Memory B cell (primary cell): ENCODE measurements at places on chromosomes 16 and 17.

DNA sequence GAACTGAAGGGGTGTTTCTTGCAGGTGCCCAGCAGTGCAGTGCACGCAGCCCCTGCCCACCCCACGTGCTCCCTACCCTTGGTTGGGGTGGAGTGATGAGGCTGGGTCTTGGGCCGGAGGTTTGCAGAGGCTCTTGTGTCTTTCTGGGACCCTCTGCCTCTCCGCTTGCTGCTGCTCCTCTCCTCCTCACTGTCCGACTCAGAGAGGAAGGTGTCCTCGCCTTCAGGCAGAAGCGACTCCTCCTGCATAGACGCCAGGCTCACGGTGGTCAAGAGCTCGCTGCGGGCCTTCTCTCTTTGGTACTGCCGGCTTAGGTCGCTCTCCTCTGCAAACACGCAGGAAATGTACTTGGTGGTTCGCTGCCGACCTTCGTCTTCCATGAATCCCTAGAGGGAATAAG is 42.9 kb downstream of the GTF3C1 start:
- H3K4me3 ChIP-seq: no peak overlapping the region
- H3K36me3 ChIP-seq: peaks cover 61% of the 10 kb centered on the region
- H3K27ac ChIP-seq: no peak overlapping the region
- DNase-seq: no peak
- H3K27me3 ChIP-seq: no peaks in the 10 kb centered on the region
- H3K4me1 ChIP-seq: no peaks in the 10 kb centered on the region

DNA sequence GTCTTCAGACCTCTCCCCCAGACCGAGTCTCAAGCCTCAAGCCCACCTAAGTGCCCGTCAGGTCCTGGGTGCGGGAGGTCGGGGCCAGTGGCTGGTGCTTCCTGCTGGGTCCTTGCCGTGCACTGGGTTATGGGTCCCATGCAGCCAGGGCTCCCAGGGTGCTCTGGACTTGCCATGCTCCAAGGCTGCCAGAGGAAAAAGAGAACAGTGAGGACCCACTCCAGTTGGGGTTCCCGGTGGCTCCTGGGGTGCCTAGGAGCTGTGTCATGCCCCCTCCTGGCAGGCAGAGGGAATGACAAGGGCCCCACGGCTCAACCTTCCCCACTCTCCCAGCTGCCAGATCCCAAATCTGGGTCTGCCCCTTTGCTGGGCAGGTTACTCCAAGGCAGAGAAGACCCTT is 3.8 kb downstream of the SNX20 start:
- peaks cover 29% of the 10 kb centered on the region for H3K4me1 ChIP-seq
- no peak overlapping the region for H3K4me3 ChIP-seq
- H3K27ac ChIP-seq: peak overlapping the region; percentile 88
- DNase-seq: no peak
- H3K36me3 ChIP-seq: peaks cover 52% of the 10 kb centered on the region

- no peak for DNase-seq
- no peak overlapping the region for H3K4me3 ChIP-seq
Observed at GRCh38 chr16:80518436-80518835, 22.4 kb upstream of the DYNLRB2 start.

- H3K36me3 ChIP-seq: no peaks in the 10 kb centered on the region
- DNase-seq: no peak
- peaks cover 3% of the 10 kb centered on the region for H3K27me3 ChIP-seq
- no peaks in the 10 kb centered on the region for H3K4me1 ChIP-seq
- H3K4me3 ChIP-seq: no peak overlapping the region
Observed at GRCh38 chr17:56440419-56440818, 153.1 kb upstream of the NOG start.

- no peaks in the 10 kb centered on the region for H3K27me3 ChIP-seq
- H3K27ac ChIP-seq: peak overlapping the region; percentile 69
- H3K36me3 ChIP-seq: no peaks in the 10 kb centered on the region
- H3K4me1 ChIP-seq: peaks cover 25% of the 10 kb centered on the region
Observed at GRCh38 chr17:1644493-1645206, 882 bp downstream of the SCARF1 start.

DNA sequence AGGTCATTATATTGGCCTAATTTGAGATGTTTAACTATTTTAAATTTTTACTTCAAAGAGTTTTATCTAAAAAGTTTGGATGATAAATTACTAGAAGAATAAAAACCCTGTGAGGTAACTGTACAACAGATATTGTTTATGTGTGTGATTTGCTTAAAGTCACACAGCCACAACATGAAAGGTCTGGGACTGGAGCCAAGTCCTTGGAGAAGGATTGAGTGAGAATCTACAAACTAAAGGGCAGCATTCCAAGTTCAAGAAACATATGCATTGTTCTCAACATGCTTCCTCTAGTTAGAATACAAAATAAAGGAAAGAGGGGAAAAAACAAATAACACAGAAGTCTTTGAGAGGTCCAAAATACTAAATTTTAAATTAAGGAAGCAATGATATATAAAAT is 131.5 kb upstream of the MON1B start:
- no peak overlapping the region for H3K4me3 ChIP-seq
- no peak overlapping the region for H3K27ac ChIP-seq
- peaks cover 1% of the 10 kb centered on the region for H3K27me3 ChIP-seq
- H3K36me3 ChIP-seq: no peaks in the 10 kb centered on the region
- DNase-seq: no peak
- peaks cover 14% of the 10 kb centered on the region for H3K4me1 ChIP-seq

- H3K4me3 ChIP-seq: no peak overlapping the region
- H3K36me3 ChIP-seq: peaks cover 11% of the 10 kb centered on the region
- H3K27me3 ChIP-seq: no peaks in the 10 kb centered on the region
- no peaks in the 10 kb centered on the region for H3K4me1 ChIP-seq
- DNase-seq: no peak
- H3K27ac ChIP-seq: no peak overlapping the region
Observed at GRCh38 chr17:49294122-49294521, 63.5 kb upstream of the PHOSPHO1 start.

DNA sequence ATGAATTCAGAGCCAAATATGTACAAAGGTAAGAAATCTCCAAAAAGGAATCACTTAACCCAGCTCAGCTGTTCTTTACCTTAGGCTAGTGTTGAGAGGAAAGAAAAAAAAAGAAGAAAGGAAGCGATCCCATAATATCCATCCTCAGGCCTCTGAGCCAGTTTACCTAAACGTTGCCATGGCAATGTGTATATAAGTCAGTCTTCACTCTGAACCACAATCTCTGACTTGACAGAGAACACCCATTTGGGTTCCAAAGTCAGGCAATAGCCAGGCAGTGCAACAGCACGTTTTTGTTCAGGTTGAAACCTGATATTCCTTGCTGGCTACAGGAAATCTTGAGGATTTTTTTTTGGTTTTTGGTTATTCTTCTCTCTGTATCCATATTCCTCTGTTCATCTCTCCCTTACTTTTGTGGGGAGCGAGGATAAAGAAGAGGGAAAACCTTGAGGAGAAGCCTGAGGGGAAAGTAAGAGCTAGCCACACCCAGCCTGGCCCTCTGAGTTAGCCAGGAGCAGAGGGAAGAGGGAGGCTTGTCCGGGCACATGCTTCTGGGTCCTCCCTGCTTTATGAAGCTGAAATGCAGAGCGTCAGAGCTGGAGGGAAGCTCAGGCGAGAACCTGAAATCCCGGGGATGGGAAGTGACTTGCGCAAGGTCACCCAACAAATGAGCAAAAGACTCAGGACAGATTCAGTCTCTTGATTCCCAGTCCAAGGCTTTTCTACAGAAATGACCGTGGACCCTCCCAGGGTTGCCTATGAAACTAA is 152.7 kb downstream of the SOX9 start:
- H3K36me3 ChIP-seq: no peaks in the 10 kb centered on the region
- no peak for DNase-seq
- H3K4me1 ChIP-seq: no peaks in the 10 kb centered on the region
- H3K27ac ChIP-seq: no peak overlapping the region
- H3K27me3 ChIP-seq: no peaks in the 10 kb centered on the region

- DNase-seq: no peak
- H3K27ac ChIP-seq: no peak overlapping the region
- peaks cover 13% of the 10 kb centered on the region for H3K27me3 ChIP-seq
- H3K4me1 ChIP-seq: no peaks in the 10 kb centered on the region
- no peaks in the 10 kb centered on the region for H3K36me3 ChIP-seq
Observed at GRCh38 chr17:6147042-6147441, 76.9 kb downstream of the WSCD1 start.

DNA sequence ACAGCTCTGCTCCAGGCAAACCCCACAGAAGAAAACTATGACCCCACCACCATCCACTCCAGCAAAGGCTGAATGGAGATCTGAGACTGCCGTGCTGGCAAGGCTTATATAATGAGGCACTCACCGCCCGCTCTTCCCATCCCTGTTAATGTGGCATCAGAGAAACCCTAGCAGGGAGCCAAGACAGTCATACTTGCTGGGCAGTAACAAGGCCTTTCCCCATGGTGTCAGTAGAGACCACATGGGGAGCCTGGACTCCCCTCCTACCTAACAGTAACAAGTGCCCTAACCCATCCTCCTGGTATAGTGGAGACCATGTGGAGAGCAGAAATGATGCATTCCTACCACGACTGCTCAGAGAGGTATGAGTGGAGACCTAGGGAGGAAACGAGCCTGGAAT is 235.2 kb downstream of the C16orf78 start:
- no peak for DNase-seq
- peaks cover 2% of the 10 kb centered on the region for H3K36me3 ChIP-seq
- no peak overlapping the region for H3K27ac ChIP-seq
- no peak overlapping the region for H3K4me3 ChIP-seq
- no peaks in the 10 kb centered on the region for H3K4me1 ChIP-seq

- H3K36me3 ChIP-seq: peaks cover 14% of the 10 kb centered on the region
- peak overlapping the region; percentile 27 for H3K4me3 ChIP-seq
- peak overlapping the region; percentile 90 for H3K27ac ChIP-seq
- H3K4me1 ChIP-seq: peaks cover 35% of the 10 kb centered on the region
Observed at GRCh38 chr17:17957584-17957916, 14.7 kb downstream of the TOM1L2 start.

- no peak overlapping the region for H3K4me3 ChIP-seq
- DNase-seq: no peak
- H3K27ac ChIP-seq: no peak overlapping the region
- no peaks in the 10 kb centered on the region for H3K27me3 ChIP-seq
Observed at GRCh38 chr16:60151987-60152386, 1417.9 kb upstream of the GOT2 start.

DNA sequence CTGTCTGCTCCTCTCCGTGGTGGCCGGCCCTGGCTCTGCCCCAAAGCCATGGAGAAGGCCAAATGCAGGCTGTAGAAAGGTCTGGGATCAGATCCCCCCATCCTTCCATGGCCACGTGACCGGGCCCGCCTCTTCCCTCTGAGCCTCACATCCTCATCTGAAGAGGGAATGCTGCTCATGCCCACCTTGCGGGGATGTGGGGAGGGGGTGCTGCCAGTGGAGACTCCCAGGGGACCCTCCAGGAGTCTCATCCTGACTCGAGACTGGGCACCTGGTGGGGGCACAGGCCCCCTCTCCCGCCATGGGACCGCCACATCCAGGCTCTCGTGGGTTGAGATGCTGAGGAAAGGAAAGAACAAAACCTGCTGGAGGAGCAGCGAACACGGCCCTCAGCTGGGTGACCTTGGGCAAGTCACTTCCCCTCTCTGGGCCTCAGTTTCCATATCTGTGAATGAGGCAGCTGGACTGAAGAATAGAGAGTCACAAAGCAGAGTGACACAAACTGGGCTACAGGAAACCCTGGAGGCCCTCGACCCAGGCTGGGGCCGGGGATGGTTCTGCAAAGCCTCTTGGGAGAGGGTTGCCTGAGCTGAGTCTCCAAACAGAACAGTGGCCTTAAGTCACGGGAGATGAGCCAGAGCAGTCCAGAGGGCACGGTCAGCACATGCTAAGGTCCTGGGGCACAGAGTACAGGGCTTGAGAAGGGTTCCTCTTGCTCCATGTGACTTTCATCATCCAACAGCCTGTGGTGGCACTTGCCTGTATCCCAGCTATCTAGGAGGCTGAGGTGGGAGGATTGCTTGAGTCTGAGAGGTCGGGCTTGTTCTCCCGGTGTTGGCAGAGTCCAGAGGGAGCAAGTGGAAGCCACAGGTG is 30.1 kb downstream of the SOCS1 start:
- peak overlapping the region; percentile 86 for H3K4me3 ChIP-seq
- H3K36me3 ChIP-seq: no peaks in the 10 kb centered on the region
- peak overlapping the region; percentile 89 for H3K27ac ChIP-seq
- no peaks in the 10 kb centered on the region for H3K27me3 ChIP-seq

GRCh38 chr16:72932677-72933335 is 115.1 kb downstream of the ZFHX3 start:
- no peak for DNase-seq
- H3K4me1 ChIP-seq: peaks cover 17% of the 10 kb centered on the region
- peaks cover 11% of the 10 kb centered on the region for H3K36me3 ChIP-seq
- H3K27me3 ChIP-seq: no peaks in the 10 kb centered on the region
- H3K4me3 ChIP-seq: no peak overlapping the region

- no peak overlapping the region for H3K27ac ChIP-seq
- no peak overlapping the region for H3K4me3 ChIP-seq
- H3K4me1 ChIP-seq: peaks cover 5% of the 10 kb centered on the region
- H3K36me3 ChIP-seq: no peaks in the 10 kb centered on the region
- no peak for DNase-seq
- H3K27me3 ChIP-seq: peaks cover 18% of the 10 kb centered on the region
Observed at GRCh38 chr17:55734128-55734781, 11.6 kb upstream of the TMEM100 start.

DNA sequence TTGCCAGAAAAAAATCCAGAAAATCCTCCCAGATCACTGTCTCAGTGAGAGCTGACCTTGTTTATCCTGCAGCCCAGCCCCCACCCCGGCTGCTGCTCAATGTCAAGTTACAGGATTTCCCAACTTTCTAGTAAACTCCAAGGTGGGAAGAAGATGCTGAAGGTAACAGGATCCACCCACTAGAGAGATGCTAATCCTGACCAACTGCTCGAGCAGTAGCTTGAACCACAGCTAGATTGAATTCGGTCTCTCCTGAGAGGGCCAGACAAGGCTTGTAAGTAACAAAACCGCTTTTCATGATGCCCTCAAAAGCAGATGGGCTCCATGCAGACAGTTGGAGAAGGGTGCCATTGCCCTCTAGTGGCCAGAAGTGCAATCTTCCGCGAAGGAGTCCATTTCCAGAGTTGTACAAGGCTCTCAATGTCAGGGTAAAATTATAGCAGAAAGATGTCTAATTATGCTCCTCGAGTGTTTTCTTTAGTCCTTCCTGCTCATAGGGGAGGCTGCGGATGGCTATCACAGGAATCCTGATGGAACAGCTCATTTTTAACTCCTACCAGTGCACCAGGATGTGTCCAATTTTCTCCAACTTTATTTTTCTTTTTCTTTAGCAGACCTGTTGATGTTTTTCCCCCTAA is 3.9 kb downstream of the CDH11 start:
- peaks cover 6% of the 10 kb centered on the region for H3K27me3 ChIP-seq
- no peak for DNase-seq
- no peak overlapping the region for H3K27ac ChIP-seq

DNA sequence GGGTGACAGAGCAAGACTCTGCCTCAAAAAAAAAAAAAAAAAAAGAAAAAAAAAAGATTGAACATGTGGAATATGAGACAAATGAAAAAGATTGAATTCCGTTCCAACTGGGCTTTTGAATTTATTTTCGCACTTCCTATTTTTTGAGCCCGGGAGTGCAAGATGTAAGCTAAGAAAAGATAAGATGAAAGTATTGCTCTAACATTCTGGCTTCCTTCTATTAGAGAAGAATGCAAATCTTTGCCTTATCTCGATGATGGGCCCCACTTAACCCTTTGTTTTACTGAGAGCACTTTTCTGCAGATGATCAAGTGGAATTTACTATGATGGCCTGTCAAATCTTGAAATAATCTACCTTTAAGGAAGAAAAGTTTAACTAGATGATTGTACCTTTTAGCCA is 96.3 kb downstream of the WWOX start:
- no peaks in the 10 kb centered on the region for H3K27me3 ChIP-seq
- DNase-seq: no peak
- H3K4me1 ChIP-seq: peaks cover 4% of the 10 kb centered on the region
- H3K4me3 ChIP-seq: no peak overlapping the region

- no peaks in the 10 kb centered on the region for H3K4me1 ChIP-seq
- no peak overlapping the region for H3K4me3 ChIP-seq
- peaks cover 8% of the 10 kb centered on the region for H3K27me3 ChIP-seq
- DNase-seq: no peak
- no peaks in the 10 kb centered on the region for H3K36me3 ChIP-seq
Observed at GRCh38 chr17:57174591-57174990, 81.7 kb upstream of the MSI2 start.
